Natural killer cell (primary cell): ENCODE measurements at places on chromosomes 2 and 18.

- DNase-seq: no peak
Measured at GRCh38 chr2:181426672-181427071, 30.5 kb upstream of the ITGA4 start.

- DNase-seq: no peak
Measured at GRCh38 chr2:46690825-46691224, 211.5 kb downstream of the TMEM247 start.

DNA sequence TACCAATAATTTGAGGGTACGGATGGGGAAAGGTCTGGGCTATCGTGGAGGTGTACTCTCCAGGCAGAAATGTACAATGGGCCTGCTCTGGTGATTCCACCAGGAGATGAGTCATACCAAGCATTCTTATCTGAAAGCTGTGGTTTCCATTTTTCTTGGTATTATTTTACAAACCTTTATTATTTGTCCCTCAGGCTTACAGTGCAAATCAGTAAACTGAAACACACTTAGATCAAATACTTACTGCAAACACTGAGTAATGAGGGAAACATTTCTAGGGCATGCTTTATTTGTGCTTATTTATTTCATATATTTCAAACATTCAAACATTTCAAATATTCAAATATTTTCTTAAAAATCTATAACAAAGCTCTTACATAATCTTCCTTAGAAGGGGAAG lies 319.8 kb downstream of the RND3 start:
- no peak for DNase-seq

GRCh38 chr2:137910641-137911040 lies 53.6 kb upstream of the HNMT start:
- DNase-seq: no peak

DNA sequence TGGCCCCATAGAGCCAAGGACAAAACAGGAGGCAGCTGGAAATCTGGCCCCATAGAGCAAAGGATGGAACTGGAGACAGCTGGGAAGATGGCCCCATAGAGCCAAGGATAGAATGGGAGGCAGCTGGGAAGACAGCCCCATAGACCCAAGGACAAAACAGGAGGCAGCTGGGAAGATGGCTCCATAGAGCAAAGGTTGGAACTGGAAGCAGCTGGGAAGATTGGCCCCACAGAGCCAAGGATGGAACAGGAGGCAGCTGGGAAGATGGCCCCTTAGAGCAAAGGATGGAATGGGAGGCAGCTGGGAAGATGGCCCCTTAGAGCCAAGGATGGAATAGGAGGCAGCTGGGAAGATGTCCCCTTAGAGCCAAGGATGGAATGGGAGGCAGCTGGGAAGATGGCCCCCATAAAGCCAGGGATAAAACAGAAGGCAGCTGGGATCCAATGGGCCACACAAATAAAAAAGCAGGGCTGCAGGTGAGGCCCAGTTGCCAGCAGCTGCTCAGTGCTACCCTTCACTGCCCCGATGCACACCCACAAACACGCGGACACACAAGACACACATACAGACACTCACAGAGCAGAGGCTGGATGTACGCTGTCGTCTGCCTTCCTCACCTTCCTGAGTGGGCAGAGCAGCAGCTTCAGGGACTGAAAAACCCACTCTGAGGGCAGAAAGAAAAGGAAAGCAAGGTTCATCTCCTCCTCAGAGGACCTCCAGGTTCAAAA lies 505.4 kb upstream of the MYT1L start:
- DNase-seq: no peak

- DNase-seq: no peak
Measured at GRCh38 chr18:49802623-49803022, 10.7 kb downstream of the ACAA2 start.

DNA sequence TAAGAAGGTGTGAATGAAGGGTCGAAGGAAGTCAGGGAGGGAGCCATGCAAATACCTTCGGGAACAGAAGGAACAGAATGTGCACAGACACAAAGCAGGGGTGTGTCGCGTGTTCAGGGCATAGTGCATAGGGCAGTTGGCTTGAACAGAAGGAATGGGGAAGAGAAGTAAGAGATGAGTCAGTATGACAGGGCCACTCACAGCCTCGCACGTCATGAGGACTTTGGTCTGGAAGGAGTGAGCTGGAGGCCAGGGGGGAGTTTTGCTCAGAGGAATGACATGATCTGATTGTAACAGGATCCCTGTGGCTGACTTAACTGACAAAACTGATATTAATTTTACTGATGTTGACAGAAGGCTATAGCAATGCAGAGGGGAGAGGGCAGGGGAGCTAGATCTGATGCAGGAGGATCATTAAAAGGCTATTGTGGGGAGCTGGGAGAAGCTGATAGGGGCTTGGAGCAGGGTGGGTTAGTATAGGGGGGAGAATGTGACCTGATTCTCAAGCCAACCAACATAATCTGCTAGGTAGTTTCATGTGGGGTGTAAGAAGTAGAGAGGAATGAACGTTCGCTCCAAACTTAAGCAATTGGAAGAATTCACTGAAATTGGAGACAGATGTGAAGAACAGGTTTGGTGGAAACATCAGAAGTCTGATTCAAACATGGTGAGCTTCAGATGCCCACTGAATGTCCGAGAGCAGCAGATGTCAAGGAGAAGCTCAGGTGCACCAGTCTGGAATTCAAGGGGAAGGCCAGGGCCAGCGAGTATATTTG lies 60.4 kb upstream of the COPS8 start:
- DNase-seq: no peak

DNA sequence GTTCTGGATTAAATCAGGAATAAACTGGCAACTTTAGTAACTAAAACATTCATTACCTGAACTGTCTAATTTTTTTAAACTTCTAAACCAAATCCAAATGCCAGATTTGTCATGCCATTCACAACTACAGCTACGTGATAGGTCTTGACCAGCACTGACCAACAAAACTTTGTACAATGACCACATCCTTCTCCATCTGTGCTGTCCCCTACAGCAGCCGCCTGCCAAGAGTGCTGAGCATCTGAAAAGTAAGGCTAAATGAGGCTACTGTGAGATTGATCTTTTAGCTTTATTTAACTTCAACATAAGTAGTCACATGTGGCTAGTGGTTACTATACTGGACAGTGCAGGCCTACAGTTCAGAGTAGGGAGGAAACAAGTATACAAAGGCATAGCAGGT lies 7.6 kb downstream of the FAM168B start:
- DNase-seq: no peak

GRCh38 chr2:151051574-151052220 lies 210.0 kb downstream of the RBM43 start:
- no peak for DNase-seq

DNA sequence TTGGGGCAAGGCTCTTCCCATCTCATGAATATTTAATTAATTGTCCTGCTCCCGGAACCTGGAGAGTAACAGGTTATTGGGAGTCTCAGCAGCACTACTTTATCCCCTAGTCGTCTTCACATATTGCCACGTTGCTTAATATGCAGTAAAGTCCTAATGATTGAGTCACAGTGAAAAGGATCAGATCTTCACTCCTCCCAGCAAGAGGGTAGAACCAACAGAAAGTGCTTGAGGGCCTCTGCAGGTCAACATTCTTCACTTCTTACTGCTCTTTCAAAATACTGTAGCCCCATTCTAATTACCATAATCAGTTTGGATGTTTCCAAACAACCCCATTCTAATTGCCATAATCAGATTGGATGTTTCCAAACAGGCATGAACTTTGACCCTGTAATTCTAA lies 801.0 kb downstream of the LRRTM4 start:
- DNase-seq: no peak

DNA sequence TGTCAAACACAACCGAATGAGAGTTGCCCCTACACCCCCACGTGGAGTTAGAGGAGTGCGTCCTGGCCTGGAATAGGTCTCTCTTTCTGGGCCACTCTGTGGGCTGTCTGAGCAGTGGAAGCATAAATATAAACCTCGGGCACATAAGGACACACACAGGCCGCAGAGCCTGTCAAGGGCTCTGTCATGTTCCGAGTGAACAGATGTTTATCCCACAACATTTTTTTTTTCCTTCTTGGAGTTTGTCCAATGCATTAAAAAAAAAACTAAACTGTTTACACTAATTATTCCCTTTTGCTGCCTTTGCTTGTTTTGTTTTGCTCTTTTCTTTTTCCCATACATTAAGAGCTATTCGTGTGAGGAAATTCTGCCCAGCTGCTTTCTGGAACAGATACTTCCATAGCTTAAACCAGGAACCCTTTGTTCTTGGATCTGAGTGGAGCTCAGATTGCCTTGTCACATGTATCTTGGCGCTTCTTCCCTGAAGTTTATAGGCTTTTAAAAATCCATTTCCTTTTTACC lies 228.3 kb upstream of the FOSL2 start:
- DNase-seq: no peak

- DNase-seq: no peak
Measured at GRCh38 chr2:148582679-148583511, 61.7 kb upstream of the EPC2 start.

DNA sequence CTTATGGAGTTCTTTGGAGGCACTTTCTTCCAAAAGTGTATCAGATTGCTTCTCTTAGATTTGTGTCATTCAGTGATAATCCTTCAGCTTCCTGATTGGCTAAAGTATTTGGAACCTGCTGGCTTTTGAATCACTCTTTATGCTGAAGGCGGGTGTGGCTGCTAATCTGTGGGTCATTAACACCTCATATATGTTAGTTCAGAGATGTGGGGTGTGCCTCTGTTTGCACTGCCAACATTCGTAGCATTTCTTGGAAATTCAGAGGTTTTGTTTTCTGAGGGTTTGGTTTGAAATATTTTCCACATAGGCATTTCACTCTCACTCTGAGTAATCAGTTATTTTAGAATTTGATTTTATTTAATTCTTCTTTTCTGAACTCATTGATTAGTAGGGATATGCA lies 1604.4 kb upstream of the ACVR2A start:
- no peak for DNase-seq

- no peak for DNase-seq
Measured at GRCh38 chr18:51278045-51278649, 80.7 kb upstream of the MEX3C start.

- DNase-seq: no peak
Measured at GRCh38 chr2:115558725-115559124, 1116.3 kb downstream of the DPP10 start.

DNA sequence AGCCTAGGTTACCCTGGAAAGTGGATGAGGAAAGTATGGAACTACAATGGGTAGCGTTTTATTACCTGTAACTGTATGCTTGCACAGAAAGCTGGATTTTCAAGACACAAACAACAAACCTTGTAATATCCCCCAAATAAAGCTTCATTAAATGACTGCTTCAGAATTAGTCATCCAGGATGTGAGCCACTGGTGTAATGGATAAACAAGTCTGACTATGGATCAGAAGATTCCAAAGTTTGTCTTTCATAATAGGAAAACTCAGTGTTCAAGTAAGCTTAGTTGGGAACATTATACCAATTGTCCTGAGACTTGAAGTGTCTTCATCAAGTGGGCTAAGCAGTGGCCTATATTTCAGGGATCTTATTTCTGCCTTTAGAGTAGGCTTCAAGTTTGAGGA lies 518.8 kb downstream of the LRP1B start:
- DNase-seq: no peak

DNA sequence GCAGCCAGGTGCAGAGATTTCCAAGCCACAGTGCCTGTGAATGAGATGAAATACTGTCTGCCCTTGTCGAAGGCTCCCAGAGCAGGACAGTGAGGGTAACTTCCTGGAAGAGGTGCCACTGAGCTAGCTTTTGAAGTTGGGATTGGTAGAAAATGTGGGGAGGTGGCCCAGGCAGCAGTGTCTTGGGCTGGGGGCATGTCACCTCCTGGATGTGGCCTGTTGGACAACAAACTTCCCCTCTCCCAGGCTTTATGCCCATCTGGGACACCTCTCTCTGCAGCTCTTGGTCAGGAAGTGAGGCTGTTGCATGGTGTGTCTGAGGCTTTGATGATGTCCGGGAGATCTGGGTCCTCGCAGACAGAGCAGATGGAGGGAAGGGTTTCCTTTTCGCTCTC lies 151.4 kb downstream of the DYSF start:
- DNase-seq: no peak

- DNase-seq: no peak
Measured at GRCh38 chr2:174341995-174342685, 7.4 kb downstream of the SP9 start.

GRCh38 chr2:141599721-141600120 lies 531.1 kb downstream of the LRP1B start:
- DNase-seq: no peak

- DNase-seq: no peak
Measured at GRCh38 chr2:236646441-236646840, 76.8 kb downstream of the ACKR3 start.

DNA sequence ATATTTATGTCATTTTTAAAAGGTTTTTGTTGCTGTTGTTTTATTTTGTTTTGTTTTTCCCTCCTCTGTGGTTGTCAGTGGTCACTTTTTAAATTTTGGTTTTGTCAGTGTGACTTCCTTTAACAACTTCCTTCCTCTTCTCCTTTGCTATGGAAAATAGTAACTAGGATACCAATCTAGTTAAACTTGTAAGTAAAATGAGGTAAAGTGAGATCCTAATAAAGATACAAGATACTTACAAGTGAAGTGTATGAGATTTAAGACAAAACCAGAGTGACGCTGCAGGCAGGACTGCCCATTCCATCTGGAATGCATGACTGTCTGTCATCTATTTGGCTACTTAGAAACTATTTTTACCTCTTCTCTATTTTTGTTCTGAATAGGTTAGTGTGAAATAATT lies 30.6 kb upstream of the CREB1 start:
- DNase-seq: no peak

GRCh38 chr2:228840113-228840742 lies 430.9 kb downstream of the PID1 start:
- DNase-seq: no peak

- peak; percentile 37 for DNase-seq
Measured at GRCh38 chr2:11103984-11104793, 51.1 kb upstream of the SLC66A3 start.

- no peak for DNase-seq
Measured at GRCh38 chr2:28325567-28326468, 66.8 kb upstream of the FOSL2 start.

DNA sequence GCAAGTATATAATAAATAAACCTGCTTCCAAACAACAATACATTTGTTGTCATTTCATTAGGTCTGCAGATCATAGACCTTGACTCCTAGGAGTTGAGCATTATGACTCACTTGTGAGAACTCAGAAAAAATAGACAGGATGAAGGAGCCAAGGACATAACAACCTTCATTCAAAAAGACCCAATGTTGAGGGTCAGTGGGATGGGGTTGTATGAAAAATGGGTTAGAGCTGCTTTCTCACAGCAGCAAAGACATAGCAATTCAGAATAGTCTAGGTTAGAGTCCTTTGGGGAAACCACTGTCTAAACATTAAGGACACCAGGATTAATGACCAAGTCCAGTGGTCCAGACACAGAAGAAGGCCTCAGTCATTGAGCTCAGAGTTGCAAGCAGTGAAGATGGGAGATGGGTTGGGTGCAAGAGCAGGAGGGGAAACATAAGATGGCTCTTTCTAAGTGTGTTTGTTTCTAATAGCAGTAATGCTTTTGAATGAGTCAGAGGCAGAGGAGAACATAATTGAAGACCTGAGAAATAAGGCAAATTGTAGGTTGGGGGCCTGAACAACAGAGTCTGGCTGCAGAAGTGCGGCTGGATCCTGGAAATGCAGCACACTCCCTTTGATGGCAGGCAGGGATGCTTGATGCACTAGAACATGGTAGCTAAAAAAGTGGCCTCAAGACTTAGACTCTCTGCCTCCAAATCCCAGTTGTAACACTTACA lies 3.7 kb upstream of the SERPINB10 start:
- DNase-seq: no peak
